ENCODE measurements at places on chromosomes 7 and 10.

DNA sequence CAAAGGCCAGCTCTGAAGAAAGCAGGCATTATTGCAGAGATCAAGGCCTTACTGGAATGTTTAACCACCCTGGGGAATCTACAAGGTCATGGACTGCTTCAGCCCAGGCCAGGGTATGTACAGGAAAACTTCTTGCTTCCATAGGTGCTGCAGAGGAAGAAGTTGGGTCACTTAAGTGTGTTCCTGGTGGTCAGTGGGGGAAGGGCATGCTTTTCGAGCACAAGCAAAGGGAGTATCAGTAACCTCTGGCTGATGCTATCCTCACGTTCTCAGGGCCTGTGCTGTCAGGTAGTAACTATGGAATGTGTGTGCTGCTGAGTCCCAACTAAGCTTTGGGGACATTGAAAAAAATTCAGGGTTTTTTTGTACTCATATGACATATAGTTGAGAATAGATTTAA lies 234.0 kb upstream of the SP4 start:
- DNase-seq = no peak

- no peak for DNase-seq
Observed at GRCh38 chr7:84422790-84423189, 228.2 kb upstream of the SEMA3A start.

DNA sequence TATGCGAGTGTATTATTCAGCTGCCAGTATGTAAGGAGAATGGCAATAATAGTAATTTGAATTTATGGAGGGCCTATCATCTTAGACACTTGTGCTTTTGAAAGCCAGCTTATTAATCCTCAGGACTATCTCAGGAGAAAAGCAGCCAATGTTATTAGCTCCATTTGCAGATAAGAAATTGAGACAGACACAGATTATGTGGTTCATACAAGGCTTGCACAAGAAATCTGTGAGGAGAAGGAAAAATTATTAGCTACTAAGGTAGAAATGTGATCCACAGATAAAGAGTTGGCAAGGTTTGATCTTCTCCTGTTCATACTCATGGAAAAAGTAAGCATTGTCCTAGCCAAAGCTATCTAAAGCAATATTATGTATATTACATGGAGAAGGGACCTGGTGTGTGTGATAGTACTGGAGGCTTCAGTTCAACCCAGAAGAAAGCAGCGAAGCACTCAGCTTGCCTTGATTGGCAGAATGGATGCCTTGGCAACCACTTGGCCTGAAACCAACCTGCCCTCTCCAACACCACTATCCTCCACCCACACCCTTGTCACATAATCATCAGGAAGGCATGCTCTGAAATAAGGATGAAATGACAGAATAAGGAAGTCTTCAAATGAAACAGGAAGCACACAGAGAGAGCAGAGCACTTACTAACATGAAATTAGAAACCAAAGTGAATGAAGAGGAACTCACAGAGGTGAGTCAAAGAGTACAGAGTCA lies 18.0 kb downstream of the MACC1 start:
- DNase-seq = peak; percentile 98

- DNase-seq = no peak
Observed at GRCh38 chr7:6167004-6167551, 105.3 kb downstream of the CYTH3 start.

DNA sequence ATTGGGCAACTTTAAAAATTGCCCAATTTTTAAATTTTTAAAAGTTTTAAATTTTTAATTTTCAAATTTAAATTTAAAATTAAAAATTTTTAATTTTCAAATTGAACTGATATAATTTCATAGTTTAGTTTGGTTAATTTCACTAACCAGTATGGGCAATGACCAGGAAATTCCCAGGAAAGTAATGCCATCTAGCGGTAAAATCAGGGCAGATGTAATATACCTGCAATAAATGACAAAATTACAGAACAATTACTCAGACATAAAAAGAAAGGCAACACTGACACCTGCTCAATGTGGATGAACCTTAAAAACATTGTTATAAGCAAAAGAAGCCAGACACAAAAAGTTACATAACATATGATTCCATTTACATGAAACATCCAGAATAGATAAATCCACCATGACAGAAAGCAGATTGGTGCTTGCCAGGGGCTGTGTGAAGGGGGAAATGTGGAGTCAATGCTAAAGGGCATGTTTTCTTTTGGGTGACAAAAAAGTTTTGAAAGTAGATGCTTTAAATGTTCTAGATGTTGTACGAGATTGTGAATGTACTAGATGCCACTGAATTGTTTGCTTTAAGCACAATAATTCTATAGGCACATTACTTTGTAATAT lies 28.6 kb upstream of the SLC16A12 start:
- DNase-seq = peak; percentile 77

DNA sequence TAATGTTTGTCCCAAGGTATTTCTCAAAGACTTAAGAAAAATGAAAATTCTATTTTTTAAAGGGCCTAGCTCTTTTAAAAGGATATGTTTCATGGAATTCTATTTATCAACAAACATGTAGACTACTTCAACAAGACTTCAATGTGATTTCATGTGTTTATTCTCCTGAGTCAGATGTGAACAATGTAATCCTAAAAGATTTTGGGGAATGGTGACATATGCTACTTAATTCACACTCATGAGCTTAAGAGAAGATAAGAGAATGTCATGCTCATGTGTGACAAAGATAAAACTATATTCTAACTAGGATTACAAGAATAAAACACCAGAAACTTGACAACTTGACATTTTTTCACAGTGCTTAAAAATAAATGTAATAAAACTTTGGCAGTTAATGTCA lies 127.5 kb downstream of the TES start:
- no peak for DNase-seq

DNA sequence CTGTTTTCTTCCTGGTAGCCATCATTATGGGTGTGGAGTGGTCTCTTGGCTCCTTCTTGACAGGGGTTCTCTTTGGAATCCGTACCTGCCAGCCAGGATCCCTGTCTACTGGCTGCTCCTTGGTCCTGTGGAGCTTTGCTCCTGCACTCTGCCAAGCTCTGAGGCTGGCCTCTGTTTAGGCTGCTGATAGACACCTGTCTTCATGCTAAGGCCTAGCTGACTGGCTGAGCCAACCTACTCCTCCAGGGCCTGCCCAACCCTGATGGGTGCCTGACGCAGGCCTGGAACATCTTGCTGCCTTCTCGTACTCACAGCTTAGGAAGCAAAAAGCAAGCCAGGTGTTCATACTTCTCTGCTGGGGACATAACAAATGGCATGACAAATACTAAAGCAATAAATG lies 333.6 kb upstream of the ZNF32 start:
- no peak for DNase-seq

- DNase-seq = peak; percentile 1
Observed at GRCh38 chr7:35630024-35630972, 64.6 kb downstream of the HERPUD2 start.

- DNase-seq = peak; percentile 41
Observed at GRCh38 chr7:24907311-24907886, 72.6 kb downstream of the OSBPL3 start.

DNA sequence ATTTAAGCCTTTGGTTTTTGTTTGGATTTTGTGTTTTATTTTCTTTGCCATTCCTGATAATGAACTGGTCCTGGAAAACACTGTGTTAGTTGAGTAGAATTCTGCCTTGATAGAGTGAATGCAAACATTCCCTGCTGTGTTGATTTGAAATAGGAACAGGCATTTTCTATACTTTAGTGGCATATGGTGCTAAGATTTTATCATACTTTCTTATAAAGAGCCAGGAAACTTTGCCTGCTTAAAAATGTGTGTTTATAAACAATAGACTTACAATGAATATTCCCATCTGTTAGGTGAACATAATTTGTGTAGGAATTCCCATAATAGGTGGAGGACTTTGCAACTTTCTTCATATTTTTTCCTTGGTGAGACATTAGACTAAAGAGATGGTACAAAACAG lies 333.3 kb downstream of the SDK1 start:
- no peak for DNase-seq

DNA sequence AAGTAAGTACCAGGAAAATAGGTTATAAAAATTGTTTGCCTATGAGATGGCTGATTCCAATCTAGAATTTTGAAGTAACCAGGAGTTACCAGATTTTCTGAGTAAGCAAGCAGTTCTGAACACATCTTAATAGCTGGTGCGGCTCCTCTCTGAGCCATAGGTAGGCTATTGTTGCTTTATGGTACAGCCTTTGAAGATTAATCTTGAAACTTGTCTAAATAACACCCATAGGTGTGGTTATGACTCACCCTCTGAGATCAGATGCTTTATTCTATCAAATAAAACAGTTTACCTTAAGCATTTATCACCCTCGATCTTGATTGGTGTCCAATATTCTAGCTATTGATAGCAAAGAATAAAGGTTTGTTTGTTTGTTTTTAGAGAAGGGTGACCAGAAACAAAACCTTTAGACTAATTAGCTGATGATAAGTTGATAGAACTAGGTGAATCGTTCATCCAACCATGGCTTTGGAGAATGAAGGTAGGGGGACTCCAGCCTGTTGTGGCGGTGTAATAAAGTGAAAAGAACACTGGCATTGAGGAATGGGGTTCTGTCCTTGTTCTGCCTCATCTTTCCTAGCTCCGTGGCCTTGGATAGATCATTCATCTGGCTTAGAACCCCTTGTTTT lies 72.2 kb downstream of the VTI1A start:
- DNase-seq = no peak

- no peak for DNase-seq
Observed at GRCh38 chr10:3892440-3893425, 107.7 kb upstream of the KLF6 start.

- DNase-seq = no peak
Observed at GRCh38 chr7:294440-295154, 4.6 kb downstream of the FOXL3 start.

Data from kidney glomerular epithelial cell (primary cell).